ENCODE measurements at places on chromosomes 5 and 9.

DNA sequence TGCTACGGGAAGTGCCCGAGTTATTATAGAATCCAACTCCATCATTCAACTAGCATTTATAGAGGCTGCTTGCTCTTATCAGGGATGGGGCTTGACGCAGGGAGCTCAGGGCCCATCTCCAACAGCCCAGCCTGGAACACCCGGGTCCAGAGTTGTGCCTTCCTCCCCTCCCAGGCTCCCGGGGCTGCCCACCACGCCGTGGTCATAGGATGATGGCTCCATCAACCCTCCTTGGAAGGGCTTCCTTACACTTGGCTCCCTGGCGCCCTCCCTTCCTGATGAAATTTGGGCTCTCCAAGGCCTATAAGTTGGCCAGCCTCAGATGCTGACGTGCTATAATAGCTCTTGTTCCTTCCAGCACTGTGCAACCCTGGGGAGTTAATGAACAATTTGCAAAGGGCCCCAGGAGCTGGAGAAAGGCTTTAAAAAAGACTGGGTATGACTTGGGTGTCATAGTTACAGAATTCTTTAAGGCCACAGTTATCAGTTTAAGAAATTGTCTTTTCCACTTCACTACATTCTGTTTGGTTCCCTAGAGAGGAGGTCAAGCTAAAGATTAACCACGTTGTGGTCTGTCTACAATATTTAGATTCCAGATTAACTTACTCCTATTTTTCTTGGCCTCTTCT, 42.5 kb upstream of the GADD45G start:
- no peak for DNase-seq

DNA sequence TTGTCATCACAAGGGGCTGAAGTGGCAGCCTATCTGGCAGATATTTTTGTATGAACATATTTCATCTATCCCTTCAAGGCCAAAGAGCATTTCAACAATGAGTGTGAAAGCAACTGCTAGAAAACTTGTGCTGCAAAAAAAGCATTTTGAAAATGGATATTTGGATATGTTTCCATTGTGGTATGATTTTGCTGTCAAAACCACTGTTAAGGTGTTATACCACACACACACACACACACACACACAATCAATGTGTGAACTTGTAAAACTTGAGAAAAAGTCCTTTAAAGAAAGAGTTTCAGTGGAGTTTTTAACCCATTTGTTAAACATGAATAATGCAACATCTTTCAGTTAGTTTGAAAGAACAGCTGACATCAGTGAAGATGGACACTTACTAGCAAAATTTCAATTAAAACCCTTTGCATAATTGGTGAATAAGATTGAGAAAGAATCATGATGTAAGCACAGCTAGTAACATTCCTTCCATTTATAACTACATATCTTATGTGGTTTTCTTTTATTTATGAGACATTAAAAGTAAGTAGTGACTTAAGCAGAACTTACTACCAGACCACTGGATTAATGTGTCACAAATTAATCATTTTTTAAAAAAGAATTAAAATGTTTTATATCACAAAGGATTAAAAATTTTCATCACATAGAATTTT, 182.6 kb upstream of the GNA14 start:
- no peak for DNase-seq

- DNase-seq = no peak
Measured at GRCh38 chr9:87818308-87818707, 64.4 kb upstream of the SPATA31E1 start.

DNA sequence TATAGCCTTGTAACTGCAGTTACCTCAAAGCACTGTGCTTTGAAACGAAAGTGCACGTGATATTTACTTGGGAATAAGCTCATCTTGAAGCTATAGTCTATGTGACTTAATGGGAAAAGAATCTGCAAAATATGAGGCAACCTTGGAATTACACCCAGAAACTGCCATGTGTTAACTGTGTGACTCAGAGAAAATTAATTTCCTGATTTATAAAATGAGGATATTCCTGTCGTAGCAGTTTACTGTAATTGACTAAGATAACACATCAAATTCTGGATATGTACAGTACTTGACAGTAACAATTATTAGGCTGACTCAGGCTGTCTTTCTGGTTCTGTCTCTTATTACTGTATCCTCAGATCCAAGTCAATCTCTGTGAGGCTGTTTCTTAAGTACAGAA, 1079.9 kb upstream of the ACO1 start:
- DNase-seq = no peak

DNA sequence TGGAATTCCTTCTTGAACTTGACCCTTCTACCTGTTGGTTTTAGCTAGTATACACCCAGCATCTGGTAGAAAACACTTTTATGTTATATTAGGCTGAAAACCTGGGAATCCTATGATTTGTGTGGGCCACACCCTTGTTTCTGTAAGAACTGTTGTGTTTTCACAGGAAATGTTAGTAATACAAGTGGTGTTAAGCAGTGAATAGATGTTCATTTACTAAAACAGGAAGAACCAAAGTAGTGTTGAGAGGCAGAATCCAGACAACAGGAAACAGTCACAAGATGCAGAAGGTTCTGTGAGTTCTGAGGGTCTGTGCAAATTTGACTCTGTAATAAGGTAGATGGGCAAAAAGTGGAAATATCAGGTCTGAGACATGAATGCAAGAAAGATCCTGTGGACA, 73.0 kb upstream of the RAI14 start:
- no peak for DNase-seq

- DNase-seq = no peak
Measured at GRCh38 chr5:138700581-138701362, 52.5 kb upstream of the CTNNA1 start.

GRCh38 chr5:119313197-119313596, 42.6 kb upstream of the TNFAIP8 start:
- no peak for DNase-seq

DNA sequence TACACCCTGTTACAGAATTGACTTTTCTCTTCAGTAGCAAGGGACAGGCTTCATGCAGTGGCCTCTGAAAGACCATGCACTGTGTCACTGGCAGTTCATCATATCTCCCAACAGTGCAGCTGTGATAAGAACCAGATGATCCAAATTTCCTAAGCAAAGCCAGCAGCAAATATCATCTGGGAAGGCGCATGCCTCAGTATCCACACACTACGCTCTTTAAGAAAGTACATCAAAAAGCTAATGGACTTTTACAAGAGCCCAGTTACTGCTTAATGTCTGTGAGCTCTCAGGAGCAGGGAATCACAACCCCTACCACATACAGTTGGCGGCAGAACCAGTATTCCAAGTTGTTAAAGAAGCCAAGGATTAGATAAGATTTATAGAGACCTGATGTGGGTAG, 25.1 kb downstream of the ADAMTSL1 start:
- DNase-seq = no peak

GRCh38 chr9:108015690-108016089, 526.1 kb upstream of the KLF4 start:
- no peak for DNase-seq

Measured in CD4-positive, alpha-beta memory T cell (primary cell).